ENCODE measurements at places on chromosomes 7 and 10. TPM values are rescaled to one million over a fixed set of nuclear protein-coding genes. Genes with fewer than 3 reads are reported as not detected.

Gene TMEM270
- 0.93 TPM for total RNA-seq

Gene GIMAP6
- total RNA-seq: 0.05 TPM

Gene TSPAN12
- 3.7 TPM for total RNA-seq

Gene NCF1
- total RNA-seq: not detected

Gene URGCP
- total RNA-seq: 24.5 TPM

Gene CAV1
- total RNA-seq: 101 TPM

Gene RHOBTB1
- total RNA-seq: 2.3 TPM
